Urothelium cell line (cell line): ENCODE measurements at places on chromosomes 3 and 15.

GRCh38 chr15:26852980-26853379 is 13.9 kb upstream of the GABRA5 start:
- no peak for DNase-seq

- peak; percentile 64 for DNase-seq
These were observed 5.1 kb downstream of the FAM43A start for GRCh38 chr3:194690501-194691372.

DNA sequence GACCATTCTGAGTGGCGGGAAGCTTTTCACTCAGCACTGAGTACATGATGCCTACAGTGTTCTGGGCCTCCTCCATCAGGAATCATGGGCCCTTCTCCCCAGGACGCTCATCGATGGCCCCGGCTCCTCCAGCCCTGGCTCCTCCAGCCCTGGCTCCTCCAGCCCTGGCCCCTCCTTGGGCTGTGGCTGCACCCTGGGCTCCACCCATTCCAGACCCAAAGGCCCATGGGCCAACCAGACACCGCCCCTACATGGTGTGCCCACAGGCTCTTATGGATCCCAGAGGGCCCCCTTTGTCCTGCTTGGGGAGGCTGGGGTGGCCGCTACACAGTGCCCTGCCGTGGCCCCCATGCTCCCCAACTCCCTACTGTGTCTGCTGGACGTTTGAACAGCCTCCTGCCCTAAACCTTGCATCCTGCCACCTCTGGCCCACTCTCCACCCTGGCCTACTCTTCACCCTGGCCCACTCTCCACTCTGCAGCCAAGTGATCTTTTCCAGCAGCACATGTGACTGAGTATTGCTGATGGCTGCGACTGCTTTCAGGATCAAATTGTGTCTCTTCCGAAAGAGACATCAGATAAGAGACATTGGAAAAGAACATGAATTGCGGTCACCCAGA is 57.9 kb downstream of the APBA2 start:
- DNase-seq = no peak

- DNase-seq = no peak
These were observed 223.8 kb downstream of the OPA1 start for GRCh38 chr3:193816656-193817311.

DNA sequence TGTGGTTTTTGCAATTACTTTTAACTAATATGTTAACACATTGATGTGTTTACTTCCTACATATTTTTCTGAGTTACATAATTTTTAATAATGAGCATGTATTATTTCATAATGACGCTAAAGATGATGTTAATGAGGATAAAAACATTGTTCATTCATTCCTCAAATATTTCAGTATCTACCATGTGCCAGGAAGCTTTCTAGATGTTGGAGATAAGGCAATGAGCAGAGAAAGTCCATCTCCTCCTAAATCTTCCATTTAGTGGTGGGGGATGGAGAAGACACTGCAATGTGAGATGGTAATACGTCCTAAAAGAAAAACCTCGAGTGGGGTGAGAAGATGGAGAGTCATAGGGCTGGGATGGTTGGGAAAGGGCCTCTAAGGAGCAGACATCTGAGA is 132.7 kb downstream of the MYLK start:
- no peak for DNase-seq

DNA sequence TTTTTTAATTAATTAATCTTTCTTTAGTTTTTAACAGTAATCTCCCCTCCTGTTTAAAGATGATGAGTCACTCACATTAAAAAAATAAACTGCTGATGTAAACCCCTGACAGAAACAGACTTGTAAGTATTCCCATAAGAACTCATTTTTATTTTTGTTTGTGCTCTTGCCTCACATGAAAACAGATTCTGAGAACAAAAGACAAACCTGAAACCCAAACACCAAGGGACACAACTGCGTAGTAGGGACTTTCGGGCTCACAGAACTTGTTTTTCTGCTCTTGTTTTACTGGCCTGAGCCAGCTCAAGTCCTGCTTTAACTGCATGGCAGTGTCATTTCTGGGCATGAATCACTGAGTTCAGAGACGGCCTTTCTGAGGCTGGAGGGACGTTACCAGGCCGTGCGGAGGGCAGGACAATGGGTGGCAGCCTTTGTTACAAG is 600.8 kb downstream of the FOXP1 start:
- peak; percentile 79 for DNase-seq

- DNase-seq = no peak
These were observed 32.3 kb upstream of the DUSP7 start for GRCh38 chr3:52088445-52089367.

DNA sequence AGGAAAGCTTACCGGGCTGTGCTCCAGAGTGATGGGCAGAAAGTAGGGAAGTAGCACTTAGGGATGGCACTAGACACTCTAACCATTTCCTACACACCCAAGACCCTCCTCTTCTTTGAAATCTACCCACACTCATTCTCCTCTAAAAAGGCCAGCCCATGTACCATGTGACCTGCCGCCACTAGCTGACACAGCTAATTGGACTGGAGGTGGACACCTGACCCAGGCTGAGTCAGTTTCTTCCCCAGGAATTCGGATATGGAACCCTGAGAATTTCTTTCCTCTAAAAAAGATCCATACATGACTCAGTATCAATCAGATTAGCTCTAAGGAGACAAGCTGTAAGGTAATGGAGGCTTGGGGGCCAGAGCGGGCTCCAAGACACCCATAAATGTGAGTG is 60.1 kb downstream of the DCLK3 start:
- DNase-seq = no peak

GRCh38 chr3:124364317-124365020 is 365.8 kb upstream of the UMPS start:
- DNase-seq = no peak

DNA sequence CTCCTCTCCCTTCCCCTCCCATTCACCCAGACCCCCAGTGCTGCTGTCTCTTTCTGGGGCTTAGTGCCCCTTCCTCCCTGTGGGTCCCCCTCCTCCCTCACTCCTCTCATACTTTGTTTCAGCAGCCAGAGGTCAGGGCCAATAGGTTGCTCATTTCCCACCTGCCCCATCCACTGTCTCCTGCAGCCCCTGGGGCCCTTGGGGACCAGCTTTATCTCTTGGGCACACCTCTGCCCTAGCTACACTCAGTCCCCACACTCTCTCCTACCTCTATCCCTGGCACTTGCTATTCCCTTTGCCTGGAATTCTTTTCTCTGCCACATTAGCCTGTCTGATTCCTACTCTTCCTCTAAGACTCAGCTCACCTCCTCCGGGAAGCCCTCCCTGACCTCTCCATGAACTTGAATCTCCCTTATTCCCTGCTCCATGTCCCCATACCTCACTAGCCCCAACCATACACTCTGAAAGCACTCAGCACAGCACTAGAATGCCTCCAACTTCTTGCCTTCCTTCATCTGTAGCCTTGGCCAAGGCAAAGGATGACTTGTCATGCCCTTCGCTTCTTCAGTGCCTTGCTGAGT is 14.6 kb downstream of the ANPEP start:
- DNase-seq = no peak

- no peak for DNase-seq
These were observed 31.3 kb upstream of the RAB6B start for GRCh38 chr3:133926736-133927539.

- DNase-seq = no peak
These were observed 21.0 kb downstream of the ABHD2 start for GRCh38 chr15:89109238-89109637.

DNA sequence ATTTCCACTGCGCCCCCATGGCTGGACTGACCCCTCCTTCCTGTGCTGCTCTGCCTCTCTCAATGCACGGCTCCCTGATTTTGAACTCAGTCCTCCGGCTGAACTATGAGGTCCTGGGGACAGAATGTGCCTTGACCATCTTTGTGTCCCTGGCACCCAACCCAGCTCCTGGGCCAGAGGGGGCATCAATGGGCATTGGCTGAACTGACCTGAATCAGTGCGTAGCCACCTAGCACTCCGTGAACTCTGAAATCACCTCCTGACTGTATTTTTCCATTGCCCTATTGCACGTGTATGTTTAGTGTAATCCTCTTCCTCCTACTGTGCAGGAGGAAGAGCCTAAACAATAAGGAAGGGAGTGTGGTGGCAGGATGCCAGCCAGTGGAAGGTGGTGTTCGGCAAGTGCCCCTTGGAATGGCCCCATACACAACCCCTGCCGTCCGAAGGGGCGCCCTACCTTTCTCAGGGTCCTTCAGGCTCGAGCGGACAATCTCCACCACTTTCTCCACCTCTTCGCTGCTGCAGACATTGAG is 33.5 kb downstream of the BDH1 start:
- DNase-seq = no peak

DNA sequence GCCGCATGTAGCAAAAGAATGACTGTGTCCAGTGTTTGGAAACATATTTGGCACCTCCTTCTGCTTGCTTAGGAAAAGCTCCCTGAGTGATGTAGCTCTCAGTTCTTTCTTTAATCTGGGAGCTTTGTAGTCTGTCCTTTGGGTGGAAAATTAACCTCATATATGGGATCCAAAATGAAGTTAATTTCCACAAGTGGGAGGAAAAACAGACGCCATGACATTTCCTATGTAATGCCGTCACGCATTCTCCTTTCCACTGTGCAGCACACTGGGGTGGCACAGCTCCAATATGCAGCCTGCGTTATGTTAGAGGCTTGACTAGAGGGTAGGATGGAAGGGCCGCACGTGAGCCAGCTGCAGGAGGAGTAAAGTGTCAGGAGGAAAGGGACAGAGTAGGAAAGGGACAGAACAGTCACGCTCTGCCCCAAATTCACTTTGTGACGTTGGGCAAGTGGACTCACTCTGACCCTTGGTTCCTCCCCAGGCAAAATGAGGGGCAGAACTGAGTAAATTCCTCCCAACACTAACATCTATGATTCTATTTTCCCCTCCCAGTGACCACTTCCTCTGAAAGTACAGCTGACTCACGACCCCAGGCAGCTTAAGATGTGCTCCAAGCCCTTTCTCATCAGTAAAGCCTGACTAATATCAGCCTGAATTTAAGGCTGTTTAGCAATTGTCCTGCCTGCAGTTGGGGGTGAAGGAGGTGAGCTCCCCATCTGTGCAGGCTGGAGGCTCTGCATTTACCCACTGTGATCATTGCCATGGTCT is 176.5 kb upstream of the PFN2 start:
- peak; percentile 55 for DNase-seq

GRCh38 chr3:60073942-60074341 is 1024.1 kb upstream of the CFAP20DC start:
- DNase-seq = no peak

DNA sequence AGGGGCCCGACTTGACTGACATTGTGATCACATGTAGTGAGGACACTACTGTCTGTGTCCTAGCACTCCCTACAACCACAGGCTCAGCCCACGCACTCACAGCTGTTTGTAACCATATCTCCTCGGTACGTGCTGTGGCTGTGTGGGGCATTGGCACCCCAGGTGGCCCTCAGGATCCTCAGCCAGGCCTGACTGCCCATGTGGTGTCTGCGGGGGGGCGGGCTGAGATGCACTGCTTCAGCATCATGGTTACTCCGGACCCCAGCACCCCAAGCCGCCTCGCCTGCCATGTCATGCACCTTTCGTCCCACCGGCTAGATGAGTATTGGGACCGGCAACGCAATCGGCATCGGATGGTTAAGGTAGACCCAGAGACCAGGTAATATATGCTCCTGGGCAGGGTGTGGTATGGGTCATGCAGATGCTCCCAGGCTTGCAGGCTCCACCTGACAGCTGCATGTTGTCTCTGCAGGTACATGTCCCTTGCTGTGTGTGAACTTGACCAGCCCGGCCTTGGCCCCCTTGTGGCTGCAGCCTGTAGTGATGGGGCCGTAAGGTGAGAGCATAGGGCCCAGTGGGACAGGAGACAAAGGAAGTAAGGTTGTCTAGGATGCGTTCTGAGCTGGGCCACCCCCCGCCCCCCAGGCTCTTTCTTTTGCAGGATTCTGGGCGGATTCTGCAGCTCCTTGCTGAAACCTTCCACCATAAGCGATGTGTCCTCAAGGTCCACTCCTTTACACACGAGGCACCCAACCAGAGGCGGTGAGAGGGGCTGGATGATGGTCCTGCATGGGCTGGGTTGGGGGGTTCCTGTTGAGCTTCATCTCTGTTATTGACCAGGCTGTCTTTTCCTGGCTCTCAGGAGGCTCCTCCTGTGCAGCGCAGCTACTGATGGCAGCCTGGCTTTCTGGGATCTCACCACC is 4.4 kb downstream of the DALRD3 start:
- peak; percentile 37 for DNase-seq

GRCh38 chr15:75335705-75336355 is at the start of gene COMMD4:
Gene COMMD4 (plus strand): TSS chr15:75336063. CDS start chr15:75336090, 27 bp downstream.
- peak; percentile 80 for DNase-seq

GRCh38 chr3:117892431-117892841 is 1142.2 kb downstream of the IGSF11 start:
- DNase-seq = no peak

DNA sequence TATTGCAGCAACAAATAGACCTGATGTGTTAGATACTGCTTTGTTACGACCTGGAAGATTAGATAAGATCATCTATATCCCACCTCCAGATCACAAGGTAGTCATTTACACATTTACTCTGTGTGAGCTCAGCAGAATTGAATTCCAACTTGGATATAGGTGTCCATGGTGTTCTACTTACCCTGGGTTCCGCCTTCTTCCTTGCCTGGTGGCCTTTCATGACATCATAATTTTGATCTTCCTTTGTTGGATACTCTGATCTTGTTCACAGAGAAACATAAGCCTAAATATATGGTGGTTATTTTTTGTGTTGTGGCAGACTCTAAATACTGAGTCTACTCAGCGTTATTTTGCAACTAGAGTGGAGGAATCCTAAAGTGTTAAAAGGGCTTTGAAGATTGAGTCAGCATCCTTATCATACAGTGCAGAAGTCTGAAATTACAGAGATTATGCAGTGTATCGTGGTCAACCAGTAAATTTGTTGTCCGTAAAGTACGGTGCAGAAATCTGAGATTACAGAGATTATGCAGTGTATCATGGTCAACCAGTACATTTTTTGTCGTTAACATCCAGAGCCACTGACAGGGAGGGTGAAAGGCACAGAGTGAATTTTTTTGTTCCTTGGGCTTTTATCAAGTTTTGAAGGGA is 39.1 kb upstream of the GATM start:
- DNase-seq = no peak

DNA sequence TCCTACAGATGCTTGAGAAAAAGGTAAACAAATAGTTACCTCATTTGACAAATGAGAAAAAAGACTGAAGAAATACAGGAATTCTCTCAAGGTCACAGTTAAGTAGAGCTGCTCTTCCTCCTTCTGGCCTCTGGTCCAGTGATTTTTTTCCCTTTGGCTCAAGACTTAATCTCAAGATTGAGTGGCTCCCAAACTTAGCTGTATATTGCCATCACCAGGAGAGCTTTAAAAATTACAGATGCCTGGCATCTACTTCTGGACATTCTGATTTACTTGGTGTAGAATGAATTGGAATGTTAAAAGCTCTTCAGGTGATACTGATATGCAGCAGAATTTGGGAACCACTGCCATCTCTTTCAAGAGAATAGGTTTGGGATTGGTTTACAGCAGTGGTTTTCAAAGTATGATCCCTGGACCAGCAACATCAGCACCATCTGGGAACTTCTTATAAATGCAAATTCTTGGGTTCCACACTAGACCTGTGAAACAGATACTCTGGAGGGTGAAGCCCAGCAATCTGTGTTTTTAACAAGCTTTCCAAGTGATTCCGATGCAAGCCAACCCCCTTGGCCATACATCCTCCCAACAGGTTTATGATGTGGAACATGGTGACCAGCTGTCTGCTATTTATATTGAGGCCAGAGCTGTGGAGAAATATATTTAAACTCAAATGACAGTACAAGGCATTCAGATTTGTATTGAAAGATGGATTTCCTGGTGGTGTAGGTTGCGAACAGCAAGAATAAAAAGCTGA is 333.0 kb upstream of the RARB start:
- DNase-seq = no peak

- no peak for DNase-seq
These were observed 32.5 kb downstream of the CHST2 start for GRCh38 chr3:143152043-143152442.

- no peak for DNase-seq
These were observed 50.0 kb upstream of the NPHP3 start for GRCh38 chr3:132772252-132772651.

GRCh38 chr3:85574006-85574705 is 615.4 kb downstream of the CADM2 start:
- DNase-seq = no peak
